ENCODE measurements at places on chromosomes 4 and X.

GRCh38 chr4:20480165-20480947 is 219.9 kb upstream of the PACRGL start:
- DNase-seq: peak; percentile 23

GRCh38 chrX:133337250-133337649 is 78.0 kb downstream of the GPC4 start:
- DNase-seq: no peak

DNA sequence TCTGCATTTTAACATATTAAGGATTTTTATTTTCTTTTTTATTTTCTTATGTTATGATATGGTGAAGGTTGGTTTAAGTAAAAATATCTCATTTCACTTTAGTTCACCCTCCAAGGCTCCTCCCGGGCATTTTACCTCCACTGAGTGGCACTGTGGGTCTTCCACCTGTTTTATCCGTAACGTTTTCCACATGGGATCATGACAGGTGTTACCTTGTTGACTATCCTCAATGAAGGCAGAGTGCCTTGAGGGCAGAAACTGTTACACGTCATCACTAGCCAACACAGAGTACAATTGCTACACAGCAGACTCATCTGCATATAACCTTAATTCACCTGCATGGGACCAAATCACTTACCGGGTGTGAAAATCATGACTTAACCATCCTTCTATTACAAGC is 105.8 kb downstream of the GEMIN8 start:
- DNase-seq: no peak

DNA sequence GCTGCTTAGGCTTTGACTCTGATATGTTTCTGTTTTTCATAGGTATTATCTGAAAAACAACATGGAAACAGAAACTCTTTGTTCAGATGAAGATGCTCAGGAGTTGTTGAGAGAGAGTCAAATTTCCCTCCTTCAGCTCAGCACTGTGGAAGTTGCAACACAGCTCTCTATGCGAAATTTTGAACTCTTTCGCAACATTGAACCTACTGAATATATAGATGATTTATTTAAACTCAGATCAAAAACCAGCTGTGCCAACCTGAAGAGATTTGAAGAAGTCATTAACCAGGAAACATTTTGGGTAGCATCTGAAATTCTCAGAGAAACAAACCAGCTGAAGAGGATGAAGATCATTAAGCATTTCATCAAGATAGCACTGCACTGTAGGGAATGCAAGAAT is 238.6 kb downstream of the RAPGEF2 start:
- DNase-seq: no peak
